ENCODE measurements at places on chromosomes 5 and 9.

- no peak for DNase-seq
These were observed 790.6 kb upstream of the TYRP1 start for GRCh38 chr9:11902610-11903009.

GRCh38 chr9:109083813-109084405, 35.8 kb downstream of the TMEM245 start:
- DNase-seq: no peak

GRCh38 chr5:160699301-160699700, 152.7 kb downstream of the ATP10B start:
- no peak for DNase-seq

DNA sequence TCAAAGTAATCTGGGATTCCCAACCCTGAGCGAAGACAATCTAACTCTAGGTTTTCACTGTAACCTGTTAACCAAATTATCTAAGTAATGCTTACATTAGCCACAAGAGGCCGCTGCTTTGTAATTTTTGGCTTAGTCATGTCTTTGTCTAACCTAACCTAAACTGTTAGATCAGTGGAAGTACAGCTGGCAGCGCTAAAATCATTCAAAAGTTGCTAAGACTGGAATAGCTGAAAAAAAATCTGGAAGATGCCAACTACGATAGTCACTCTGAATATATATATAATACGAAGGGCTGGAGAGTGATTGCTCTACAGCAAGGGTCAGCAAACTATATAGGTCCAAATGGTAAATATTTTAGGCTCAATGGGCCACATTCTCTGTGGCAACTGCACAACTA, 60.2 kb downstream of the FBXO38 start:
- peak; percentile 28 for DNase-seq

GRCh38 chr5:107518190-107518589, 152.5 kb downstream of the EFNA5 start:
- no peak for DNase-seq

DNA sequence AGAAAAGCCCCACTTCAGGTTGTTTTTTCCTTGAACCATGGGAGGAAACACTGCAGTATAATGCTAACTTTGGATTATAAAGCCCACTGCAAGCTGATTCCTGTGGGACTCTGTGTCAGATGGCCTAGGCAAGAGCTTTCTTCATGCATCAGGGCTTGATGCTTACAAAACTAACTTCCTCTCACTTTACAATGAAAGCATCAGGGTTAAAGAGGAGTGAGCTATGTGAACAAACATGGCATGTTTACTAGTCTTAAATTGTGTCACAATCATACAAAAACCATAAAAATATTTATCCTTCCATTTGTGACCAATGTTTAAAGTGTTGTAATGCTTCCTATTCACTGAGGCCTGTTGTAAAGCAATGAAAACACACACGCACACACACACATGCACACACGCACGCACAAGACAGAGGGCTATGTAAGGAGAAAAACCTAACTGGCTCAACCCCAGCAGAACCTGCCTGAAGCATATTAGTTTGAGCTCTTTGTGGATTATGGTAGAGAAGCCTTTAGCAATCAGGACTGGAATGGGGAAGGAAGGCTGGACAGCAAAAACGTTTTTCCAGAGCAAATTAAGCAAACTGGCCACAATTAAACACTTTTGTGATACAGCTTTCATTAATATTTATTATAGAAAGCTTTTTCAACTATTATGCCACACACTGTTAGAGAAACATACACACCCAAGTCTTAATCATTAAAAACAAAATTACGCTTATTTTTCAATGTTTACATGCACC, 122.2 kb downstream of the AUH start:
- no peak for DNase-seq

DNA sequence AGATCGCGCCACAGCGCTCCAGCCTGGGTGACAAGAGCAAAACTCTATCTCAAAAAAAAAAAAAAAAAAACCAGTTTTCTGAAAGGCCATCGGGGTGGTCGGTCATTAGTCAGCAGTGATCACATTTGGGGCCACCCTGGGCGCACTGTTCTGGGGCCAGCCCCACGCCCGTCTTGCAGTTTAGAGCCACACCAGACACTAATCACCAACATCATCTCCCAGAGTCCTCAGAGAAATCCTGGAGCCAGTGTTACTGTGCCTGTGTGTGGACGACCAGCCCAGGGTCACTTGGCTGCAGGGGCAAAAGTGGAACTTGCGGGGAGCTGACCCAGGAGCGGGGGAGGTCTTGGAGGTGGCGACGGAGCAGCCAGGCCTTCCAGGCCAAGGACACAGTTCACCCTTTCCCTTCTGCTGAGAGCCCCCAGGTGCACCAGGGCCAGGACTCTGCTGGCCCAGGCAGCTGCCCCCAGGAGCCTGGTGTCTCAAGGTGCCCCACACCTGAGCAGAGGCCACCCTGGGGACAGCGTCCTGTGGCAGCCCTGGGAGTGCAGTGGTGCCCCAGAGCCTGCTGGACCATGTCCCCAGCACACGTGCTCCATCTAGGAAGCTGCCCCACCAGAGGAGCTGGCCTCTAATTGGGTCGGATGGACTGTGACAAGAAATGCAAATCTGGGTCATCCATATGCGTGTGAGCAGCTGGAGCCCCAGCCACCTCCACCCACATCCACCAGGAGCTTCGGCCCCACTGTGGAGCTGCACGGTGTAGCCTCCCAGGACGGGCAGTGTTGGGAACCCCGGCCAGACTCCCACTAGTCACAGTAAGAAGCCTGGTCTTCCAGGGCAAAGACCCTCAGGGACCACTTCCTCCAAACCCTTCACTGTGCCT, 51.1 kb downstream of the NEK6 start:
- no peak for DNase-seq

- DNase-seq: no peak
These were observed 563.8 kb downstream of the TLE1 start for GRCh38 chr9:81125446-81126092.

DNA sequence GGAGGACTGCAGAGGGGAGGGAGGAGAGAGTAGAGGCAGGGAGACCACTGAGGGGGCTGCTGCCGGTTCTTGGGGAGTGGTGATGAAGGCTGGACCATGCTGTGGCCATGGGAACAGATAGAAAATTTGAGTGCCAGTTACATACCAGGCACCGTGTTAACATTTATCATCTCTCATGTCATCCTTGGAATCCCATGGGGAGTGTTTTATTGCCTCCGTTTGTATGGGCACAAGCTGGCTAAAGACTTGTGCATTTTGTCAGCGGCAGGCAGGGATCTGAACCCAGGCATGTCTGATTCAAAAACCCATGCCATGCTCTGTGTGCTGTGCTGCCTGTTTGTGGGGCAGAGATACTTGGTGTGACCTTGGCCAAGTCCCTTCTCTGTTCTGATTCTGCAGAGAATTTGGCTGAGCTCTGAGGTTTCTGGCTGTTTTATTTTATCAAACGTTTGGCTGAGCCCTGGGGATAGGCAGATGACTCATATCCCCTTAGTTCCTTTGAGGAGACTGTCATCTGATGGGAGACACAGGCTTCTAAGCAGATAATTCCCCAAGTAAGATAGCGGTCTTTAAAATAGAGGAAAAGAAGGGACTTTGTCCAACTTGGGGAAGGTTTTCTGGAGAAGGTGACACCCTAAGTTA, 22.2 kb downstream of the COL27A1 start:
- DNase-seq: no peak

DNA sequence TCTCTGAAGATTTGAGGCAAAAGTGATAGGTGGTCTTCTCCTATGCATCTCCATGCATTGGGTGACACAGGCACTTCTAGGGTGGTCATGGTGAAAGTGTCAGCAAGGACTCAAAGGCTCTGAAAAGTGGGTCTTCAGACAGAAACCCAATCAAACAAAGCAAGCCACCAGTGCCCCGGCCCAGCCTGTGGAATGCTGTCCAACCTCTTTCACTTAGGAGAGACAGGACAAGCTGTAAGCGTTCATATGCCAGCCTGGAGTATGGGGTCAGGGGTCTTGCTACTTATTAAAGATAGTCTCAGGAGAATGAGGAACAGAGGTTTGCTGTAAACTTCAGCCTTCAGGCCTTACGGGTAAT, 324.5 kb downstream of the GADD45G start:
- DNase-seq: no peak

GRCh38 chr5:144004751-144005150, 165.7 kb downstream of the YIPF5 start:
- DNase-seq: no peak

- no peak for DNase-seq
These were observed 589.2 kb downstream of the PRR16 start for GRCh38 chr5:121053055-121053985.

DNA sequence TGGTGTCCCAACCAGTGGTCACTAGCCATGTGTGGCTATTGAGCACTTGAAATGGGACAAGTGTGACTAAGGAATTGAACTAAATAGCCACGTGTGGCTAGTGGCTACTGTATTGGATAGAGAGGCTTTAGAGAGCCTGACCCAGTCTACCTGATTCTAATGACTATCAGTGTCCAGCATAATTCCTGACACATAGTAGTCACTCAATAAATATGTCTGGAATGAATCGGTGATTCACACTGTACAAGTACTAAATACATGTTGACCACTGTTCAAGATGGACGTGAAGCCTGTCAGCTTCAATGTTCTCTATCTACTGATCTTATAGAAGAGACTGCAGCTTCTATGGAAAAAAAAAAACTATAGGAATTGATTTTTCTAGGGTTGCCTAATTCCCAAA, 57.7 kb upstream of the MAST4 start:
- DNase-seq: no peak

DNA sequence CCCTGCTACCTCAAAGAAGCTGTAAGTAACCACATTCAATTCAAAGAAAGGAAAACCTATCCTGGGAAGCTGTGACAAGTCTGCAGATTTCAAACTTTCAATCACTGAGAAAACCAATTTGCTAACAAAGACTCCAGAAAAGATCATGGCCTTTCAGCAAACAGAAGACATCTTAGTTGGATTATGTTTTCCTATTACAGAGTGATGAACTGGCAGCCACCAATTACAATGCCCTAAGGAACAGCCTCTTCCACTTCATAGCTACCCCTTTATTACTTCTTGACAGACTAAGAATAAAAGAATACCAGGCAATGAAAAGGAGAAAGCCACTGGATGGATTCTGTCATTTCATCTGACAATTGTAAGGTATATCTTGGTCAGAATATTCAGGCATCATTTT, 128.2 kb upstream of the RASEF start:
- no peak for DNase-seq

DNA sequence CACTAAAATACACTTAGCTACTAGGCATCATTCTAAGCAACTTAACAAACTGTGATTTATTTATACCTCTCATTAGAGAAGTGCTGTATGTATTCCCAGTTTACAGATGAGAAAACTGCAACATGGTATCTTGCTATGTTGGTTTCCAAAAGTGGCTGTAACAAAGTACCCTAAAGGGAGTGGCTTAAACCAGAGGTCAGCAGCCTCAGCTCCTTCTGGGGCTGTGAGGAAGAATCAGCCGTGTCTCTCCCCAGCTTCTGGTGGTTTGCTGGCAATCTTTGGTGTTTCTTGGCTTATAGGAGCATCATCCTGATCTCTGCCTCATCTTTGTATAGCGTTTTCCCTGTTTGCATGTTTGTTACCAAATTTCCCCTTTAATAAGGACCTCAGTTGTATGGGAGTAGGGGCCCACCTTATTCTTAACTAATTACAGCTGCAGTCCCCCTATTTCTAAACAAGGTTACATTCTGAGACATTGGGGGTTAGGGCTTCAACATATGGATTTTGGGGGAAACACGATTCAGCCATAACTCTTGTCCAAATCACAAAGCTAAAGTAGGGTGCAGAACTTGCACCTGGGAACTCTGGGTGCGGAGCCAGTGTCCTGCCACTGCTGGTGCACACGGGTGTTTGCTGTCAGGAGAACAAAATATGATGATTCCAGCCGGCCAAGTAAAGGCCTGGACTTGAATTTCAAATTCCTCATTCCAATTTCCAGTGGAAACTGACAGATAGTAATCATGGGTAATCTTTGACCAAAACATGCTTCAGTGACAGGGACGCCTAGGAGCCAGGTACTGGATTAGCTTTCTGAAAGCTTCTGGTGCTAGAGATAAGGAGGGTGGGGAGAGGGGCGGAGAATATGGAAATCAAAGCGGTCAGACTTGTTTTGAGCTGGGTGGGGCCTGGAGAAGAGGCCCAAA, 43.3 kb downstream of the RAI14 start:
- no peak for DNase-seq

DNA sequence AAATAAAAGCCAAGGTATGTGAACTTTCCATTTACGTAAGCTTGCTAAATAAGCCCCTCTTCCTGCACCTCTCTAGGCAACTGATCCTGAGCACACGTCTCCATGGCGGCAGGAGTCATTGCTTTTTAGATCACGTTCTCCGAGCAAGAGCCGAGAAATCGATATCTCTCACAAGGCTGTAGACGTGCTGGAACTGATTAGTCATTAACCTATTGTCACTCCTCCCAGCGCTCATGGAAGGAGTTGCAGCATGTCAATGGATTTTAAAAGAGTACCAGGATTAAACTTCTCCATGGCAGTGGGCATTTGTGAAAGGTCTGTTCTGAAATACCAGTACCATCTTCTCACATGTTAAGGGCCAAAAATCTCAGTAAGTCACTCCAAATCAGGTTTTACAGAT, 4.7 kb upstream of the ADCY2 start:
- no peak for DNase-seq

DNA sequence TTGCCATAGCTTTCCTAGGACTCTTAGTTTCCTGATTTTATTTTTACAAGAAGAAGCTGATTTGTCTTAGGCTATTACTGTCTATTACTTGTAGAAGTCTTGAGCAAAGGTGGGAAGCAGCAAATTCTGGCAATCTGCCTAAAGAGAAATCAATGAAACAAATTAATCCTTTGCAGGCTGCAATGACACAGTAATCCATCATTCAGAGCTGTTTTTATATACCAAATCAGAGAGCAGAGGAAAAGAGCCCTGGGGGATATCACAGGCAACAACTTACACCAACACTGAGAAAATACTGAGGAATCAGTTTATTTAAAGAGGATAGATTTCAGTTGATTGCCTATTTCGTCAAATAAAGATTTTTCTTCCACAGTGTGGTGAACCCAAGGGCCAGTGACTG, 13.6 kb downstream of the NR2F1-AS1 start:
- DNase-seq: no peak

DNA sequence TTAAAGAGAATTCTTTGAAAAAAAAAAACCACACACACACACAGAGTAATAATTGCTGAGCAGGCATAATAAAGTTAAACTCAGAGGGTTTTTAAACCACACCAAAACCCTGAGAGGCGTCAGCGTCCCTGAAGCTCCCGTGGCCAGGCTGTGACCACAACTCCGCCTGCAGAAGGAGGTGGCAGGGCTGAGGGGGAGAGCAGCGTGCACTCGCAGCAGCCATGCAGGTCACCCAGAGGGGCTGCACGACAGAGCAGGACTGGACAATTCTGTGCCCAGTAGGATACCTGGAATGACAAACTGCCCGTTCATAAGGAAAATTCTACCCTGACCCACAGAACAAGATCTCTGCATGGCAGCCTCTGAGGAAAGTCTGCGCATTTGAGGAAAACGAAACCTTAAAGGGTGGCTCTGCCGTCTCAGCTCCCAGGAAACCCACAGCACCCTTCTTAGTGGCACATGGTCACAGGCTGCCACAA, 44.0 kb downstream of the ROR2 start:
- peak; percentile 13 for DNase-seq

- no peak for DNase-seq
These were observed 9.1 kb upstream of the EXOC3 start for GRCh38 chr5:433836-434235.

Data from stimulated activated CD8-positive, alpha-beta memory T cell treated with anti-CD3 and anti-CD28 coated beads, Interleukin-12 subunit alpha, Interleukin-12 subunit beta, amount 100 ng/mL, for 1 hour (primary cell).